ENCODE measurements at places on chromosomes 7 and 10. TPM values are rescaled to one million over a fixed set of nuclear protein-coding genes. Genes with fewer than 3 reads are reported as not detected.

The GPR15LG gene
- total RNA-seq, result not detected

GRCh38 chr7:47581804-47582763 is at the start of gene TNS3:
Gene TNS3, minus strand, starts transcription at chr7:47582111. Its CDS starts 142,475 bp downstream, at chr7:47439636.
- no peak for DNase-seq
- H3K4me1 ChIP-seq, result no peaks in the 10 kb centered on the region
- H3K27me3 ChIP-seq, result peaks cover 21% of the 10 kb centered on the region
- no peaks in the 10 kb centered on the region for H3K36me3 ChIP-seq

- peak overlapping the region; percentile 94 for H3K27ac ChIP-seq
- no peaks in the 10 kb centered on the region for H3K27me3 ChIP-seq
- peak overlapping the region; percentile 28 for H3K4me3 ChIP-seq
Measured at GRCh38 chr7:157411580-157411979, 74.8 kb downstream of the DNAJB6 start.

DNA sequence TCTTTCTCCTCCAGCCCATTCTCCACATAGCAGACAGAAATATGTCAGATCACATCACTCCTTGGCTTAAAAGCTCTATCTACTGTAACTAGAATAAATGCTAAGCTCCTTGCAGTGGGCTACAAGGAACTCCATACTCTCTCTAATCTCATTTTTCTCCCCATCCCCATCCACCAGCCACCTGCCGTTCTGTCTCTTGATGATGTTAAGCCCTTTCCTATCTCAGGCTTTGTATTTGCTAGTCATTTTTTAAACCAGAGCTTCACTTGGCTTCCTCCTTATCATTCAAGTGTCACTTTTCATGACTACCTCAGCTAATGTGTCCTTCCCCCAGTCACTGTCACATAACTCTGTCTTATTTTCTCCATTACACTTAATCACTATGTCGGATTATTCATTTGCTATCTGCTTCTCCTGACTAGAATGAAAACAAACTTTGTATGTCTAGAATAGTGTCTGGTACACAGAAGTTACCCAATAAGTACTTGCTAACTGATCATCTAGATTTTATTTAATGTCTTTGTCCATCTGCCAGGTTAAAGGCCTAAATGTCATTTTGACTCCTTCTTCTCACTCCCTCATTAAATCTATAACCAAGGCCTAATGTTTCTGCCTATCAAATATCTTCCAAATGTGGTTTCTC is 87.2 kb upstream of the RPA3 start:
- H3K27me3 ChIP-seq, result no peaks in the 10 kb centered on the region
- no peaks in the 10 kb centered on the region for H3K4me1 ChIP-seq
- no peak overlapping the region for H3K4me3 ChIP-seq
- no peak for DNase-seq

DNA sequence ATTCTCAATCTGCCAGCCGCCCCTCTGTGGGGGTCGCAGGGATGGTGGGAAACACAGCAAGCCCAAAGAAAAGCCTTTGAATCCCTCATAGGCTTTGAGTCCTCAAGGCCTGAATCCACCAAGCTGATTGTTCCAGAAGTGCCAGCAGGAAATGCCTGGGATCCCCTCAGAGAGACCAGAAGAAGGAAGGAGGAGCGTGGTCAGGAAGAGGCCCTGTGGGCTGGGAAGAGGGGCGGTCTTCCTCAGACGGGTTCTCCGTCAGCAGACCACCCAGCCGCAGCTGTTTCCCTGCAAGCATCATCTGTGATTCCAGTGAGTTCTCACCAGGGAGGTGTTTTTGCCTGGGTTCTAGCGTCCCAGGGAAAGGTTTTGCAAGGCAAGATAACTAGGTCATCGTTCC is 190.0 kb upstream of the KLF6 start:
- H3K27me3 ChIP-seq, result no peaks in the 10 kb centered on the region
- H3K36me3 ChIP-seq, result peaks cover 29% of the 10 kb centered on the region
- H3K4me3 ChIP-seq, result no peak overlapping the region
- H3K4me1 ChIP-seq, result peaks cover 57% of the 10 kb centered on the region
- no peak overlapping the region for H3K27ac ChIP-seq

- DNase-seq, result peak; percentile 16
Measured at GRCh38 chr10:104045151-104046089, 40.3 kb downstream of the COL17A1 start.

DNA sequence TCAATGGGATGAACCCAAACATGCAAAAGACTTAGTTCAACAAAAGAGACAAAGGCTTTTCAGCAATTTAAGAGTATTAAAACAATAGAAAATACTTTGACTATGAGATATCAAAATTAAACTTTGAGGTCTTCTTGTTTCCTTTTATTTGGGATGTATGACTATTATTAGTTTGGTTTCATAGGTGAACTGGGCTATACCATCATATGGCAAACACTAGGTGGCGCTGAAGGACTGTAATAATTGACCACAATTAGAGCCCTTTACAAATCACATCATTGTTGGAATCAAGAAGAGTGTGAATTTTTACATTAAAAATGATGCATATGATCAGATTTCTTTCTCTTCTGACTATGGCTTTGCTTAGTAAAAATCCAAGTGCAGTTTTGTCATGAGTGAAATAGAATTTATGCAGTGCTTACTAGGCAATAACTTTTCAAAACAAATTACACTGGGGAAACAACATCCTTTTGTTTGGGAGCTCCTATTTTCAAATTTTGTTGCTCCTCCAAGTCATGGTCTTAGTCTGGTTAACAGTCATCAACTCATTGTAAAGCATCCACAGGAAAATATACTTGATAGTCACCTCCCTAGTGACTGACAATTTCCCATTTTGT is 14.7 kb upstream of the NXPH1 start:
- no peak overlapping the region for H3K4me3 ChIP-seq
- H3K27ac ChIP-seq, result no peak overlapping the region
- peak; percentile 34 for DNase-seq
- no peaks in the 10 kb centered on the region for H3K4me1 ChIP-seq

- no peak for DNase-seq
- no peak overlapping the region for H3K4me3 ChIP-seq
- H3K27ac ChIP-seq, result peak overlapping the region; percentile 4
Measured at GRCh38 chr10:72235544-72236279, 19.6 kb upstream of the ASCC1 start.

DNA sequence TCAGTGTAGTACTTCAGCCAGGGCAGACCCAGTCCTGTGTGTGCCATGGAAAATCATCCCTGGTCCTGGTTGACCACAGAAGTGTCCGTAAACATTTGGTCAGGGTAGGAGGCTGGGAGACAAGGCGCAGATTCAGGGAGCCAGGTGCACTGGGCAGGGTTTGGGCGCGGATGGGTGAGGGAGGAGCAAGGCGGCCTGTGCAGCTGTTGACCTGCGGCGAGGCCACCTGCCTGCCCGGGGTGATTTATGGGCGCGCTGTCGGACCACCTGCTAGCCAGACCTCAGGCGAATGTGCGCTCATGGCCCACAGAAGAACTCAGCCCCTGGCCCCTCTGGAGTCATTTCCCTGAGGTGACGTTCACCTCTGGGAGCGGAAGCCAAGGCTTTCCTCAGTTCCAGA is 6.6 kb downstream of the SFRP5 start:
- H3K27ac ChIP-seq, result no peak overlapping the region
- DNase-seq, result no peak
- H3K27me3 ChIP-seq, result peaks cover 9% of the 10 kb centered on the region
- no peaks in the 10 kb centered on the region for H3K4me1 ChIP-seq
- H3K36me3 ChIP-seq, result peaks cover 6% of the 10 kb centered on the region
- no peak overlapping the region for H3K4me3 ChIP-seq

DNA sequence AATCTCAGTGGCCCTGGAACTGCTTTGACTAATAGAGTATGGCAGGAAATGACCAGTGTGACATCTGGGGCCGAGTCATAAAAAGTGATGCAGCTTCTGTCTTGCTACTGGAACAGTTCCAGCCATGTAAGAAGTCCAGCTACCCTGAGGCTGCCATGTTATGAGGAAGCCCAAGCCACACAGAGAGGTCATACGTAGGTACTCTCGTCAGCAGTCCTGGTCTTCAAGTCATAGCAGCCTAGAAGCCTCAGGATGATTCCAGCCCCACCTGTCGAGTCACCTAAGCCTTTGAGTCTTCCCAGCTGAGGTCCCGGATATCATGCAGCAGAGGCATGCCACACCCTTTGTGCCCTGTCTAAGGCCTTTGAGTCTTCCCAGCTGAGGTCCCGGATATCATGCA is 92.1 kb downstream of the PPP1R3C start:
- no peak overlapping the region for H3K4me3 ChIP-seq
- H3K27ac ChIP-seq, result no peak overlapping the region
- DNase-seq, result no peak
- H3K27me3 ChIP-seq, result peaks cover 10% of the 10 kb centered on the region

The FAM13C gene
- not detected for total RNA-seq

The ATRNL1 gene
- total RNA-seq, result 0.28 TPM

DNA sequence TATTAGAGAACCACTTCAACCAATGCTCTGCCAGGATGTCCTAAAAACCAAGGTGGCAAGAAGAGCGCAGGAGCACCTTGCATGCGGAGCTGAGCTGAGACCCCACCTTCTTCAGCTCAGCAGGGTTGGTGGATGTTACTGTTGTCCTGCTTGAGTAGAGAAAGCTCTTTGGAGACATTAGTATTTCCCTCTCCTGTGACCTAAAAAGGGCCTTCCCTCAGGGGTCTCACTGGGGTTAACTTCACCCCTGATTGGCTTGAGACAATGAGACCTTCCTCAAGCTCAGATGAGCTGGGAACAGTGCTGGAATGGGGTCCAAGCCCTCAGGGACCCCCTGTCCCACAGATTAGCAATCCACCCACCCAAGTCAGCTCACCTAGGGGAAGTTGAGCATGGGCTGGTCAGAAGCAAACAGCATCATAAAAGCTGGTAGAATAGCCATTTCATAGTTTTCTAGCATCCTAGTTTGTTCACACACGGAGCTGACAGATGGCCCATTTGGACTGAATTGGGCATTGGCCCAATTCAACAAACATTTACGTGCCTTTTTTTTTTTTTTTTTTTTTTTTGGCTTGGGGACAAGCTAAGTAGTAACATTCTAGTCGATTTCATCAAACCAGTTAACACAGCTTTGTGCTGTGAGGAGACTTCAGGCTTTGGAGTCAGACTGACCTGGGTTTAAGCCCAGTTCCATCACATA is 100.6 kb upstream of the HABP2 start:
- H3K4me1 ChIP-seq, result no peaks in the 10 kb centered on the region
- H3K36me3 ChIP-seq, result no peaks in the 10 kb centered on the region
- DNase-seq, result no peak
- peaks cover 19% of the 10 kb centered on the region for H3K27me3 ChIP-seq

- peaks cover 33% of the 10 kb centered on the region for H3K4me1 ChIP-seq
- no peak overlapping the region for H3K27ac ChIP-seq
- no peak overlapping the region for H3K4me3 ChIP-seq
- peaks cover 17% of the 10 kb centered on the region for H3K36me3 ChIP-seq
- DNase-seq, result no peak
Measured at GRCh38 chr7:133480868-133481267, 228.0 kb downstream of the EXOC4 start.

DNA sequence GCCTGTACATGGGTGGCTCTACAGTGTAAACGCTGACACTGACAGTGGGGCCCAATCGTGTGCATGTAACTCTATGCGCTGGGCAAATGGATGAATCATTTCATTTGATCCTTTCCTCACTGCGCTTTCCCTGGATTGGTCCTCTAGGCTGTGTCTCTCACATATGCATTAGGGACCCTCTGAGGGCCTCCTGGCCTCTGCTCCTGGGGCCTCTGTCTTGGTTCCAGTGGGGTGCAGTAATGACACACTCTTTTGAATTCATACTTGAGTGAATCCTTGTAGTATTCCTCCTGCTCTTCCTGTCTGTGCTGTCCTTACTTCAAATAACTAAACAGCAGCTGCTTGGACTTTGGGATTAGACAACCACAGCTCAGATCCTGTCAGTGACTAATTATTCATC is 176.5 kb upstream of the ADO start:
- no peak for DNase-seq
- no peak overlapping the region for H3K4me3 ChIP-seq
- H3K36me3 ChIP-seq, result peaks cover 2% of the 10 kb centered on the region
- peaks cover 2% of the 10 kb centered on the region for H3K27me3 ChIP-seq
- peaks cover 17% of the 10 kb centered on the region for H3K4me1 ChIP-seq

DNA sequence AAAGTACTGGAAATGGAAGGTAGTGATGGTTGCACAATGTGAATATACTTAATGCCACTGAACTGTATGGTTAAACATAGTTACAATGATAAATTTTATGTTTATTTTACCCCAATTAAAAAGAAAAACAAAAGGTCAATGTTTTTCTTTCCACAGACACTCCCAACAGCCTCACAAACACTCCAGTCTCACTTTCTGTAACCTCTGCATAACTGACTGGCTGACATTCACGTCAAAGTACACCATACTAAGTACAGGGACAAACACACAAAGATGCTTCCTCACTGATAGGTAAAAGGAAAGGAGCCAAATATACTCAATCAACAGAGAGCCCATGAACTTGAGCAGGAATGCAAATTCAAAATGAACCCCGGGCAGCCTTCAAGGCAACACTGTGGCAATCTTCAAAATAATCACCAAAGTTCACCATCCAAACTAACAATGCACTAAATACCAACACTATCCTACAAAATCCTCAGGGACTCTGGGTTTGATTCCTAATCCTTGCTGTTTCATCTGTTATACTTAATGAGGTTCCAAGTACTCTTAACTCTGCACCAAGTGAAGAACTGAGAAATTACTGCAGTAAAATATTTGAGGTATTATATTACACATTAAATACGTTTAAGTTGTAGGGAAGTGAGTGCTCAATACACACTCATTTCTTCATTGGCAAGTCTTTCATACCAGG is 90.8 kb downstream of the ARMH3 start:
- no peak overlapping the region for H3K4me3 ChIP-seq
- no peak for DNase-seq
- peaks cover 27% of the 10 kb centered on the region for H3K36me3 ChIP-seq

DNA sequence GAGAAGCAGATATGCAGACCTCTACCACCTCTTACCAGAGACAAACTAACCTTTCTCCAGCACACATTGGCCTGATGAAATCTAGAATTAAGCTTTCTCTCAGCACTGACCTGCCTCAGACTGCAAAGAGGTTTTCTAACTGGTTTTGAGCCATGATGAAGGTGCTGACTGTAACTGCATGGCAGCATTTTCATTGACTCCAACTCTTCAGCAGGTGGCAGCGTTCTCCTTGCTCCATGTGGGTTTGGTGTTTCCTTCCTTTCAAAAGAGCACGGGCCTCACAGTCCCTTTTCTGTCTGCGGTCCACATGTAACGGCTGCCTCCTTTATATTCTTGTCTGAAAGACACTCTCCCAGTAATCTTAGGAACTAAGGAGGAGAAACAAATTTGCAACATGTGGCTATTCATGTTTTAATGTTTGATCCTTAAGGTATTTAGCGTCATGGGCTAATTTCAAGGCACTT is 12.6 kb downstream of the KLLN start:
- H3K27me3 ChIP-seq, result no peaks in the 10 kb centered on the region
- H3K27ac ChIP-seq, result no peak overlapping the region
- peaks cover 5% of the 10 kb centered on the region for H3K36me3 ChIP-seq
- DNase-seq, result peak; percentile 58
